ENCODE measurements at places on chromosomes 12 and 14.

GRCh38 chr14:85634205-85634604 is 104.3 kb downstream of the FLRT2 start:
- DNase-seq: peak; percentile 4

GRCh38 chr14:89720741-89721729 is 233.5 kb downstream of the EFCAB11 start:
- no peak for DNase-seq

- no peak for DNase-seq
Measured at GRCh38 chr14:66380143-66380542, 106.0 kb upstream of the CCDC196 start.

DNA sequence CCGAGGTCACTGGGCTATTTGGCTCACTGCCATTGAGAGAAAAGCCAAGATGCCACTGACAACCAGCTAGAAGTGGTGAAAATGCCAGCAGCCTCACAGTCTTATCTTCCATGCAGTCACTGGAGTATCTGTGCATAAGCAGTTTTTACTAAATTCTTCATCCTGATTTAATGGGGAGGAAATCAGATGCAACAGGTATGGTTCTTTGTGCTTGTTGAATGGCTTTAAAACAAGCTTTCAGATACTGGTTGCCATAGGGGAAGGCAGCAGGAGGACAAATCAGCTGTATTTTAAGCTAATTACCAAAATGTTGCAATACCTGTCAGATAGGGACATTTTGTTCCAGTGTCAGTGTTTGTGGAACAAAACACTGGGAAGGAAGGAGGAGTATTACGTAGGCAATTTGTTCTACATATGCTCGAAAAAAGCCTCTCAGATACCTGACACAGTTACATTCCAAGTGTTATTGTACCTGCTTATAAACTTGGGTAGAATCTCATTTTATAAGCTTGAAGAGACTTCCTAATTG is 54.1 kb upstream of the ARHGAP5 start:
- no peak for DNase-seq

DNA sequence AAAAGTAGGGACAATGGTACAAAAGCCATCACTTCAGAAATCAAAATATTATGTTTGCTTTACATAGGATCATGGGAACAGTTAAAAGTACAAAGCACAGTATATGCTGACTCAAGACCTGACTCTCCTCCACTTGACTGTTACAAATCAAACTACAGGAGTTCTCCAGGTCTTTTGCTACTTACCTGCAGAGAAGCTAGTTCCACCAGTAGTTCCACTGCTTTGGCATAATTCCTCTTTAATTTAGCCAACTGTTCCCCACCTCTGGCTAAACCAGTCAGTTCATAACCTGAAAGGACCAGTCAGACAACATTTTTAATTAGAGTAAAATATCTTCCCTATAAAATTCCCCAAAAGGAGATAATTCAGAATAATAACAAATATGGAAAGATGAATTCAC is 14.0 kb downstream of the ATP6V1D start:
- DNase-seq: no peak

DNA sequence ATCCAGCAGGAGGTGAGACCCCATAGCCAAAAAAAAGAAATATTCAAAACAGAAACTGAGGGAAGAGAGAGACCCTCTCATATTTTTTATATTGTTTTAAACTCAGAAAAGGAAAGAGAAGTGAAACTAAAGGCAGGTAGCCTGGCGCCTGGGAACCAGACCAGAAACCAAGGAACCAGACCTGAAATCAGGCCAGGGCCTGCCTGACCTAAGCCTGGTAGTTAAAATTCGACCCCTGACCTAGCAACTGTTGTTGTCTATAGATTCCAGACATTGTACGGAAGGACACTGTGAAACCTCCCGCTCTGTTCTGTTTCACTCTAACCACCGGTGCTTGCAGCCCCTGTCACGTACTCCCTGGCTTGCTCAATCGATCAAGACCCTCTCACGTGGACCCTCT is 38.5 kb upstream of the CD163 start:
- no peak for DNase-seq

- DNase-seq: no peak
Measured at GRCh38 chr14:102964152-102964730, 41.8 kb downstream of the AMN start.

DNA sequence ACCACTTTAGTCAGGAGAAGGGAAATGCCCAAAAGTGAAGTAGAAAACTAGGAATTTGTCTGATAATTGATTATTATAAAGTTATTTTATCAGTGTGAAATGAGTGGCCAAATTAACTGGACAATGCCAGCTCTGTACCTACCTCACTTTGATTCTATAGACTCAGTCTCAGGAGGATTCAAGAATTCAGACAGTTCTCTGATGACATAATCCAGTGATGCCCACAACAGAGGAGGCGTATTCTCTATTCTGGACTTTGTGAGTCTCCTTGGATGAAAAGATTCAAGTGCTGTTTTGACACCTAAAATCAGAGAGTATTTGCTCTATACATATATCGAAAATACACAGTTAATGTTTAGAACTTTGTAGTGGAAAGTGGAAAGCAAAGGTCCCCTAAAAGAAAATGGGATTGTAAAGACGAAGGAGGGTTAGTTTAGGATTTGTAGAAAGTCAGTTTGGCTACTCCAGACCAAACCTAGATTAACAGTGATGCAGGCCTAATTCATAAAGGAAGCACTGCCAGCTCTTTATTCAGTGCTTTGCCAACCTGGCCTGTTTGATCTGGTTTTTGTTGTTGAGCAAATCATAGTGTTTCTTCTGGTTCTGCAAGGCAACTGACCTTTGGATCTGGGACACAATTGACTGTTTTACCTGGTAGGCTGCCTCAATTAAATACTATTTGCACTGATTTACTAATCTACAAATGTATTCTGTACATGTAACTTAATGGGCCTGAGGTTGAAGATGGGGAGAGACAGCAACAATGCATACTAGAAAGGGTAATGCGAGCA is 67.4 kb downstream of the DAD1 start:
- no peak for DNase-seq

GRCh38 chr12:55707841-55708694 is at the start of gene ITGA7:
ITGA7 (minus strand) TSS chr12:55707904; CDS start chr12:55707682, 222 bp downstream.
- DNase-seq: peak; percentile 66

DNA sequence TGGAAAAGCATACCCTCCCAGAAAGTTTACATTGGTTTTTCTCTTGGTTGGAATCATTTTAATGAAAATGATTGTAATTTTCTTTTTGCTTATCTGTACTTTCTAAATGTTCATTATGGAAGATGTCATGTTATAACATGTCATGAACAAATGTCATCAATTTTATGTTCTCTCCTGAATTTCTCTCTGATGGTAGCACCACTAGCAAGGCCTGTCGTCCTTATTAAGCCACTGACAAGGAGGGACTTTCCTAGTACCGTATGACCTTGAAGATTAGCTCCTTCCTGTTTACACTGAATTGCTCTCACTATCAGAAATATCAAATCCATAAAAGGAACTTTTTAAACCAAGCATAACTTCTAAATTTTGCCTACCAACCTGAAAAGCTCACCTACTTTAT is 99.0 kb downstream of the ESR2 start:
- no peak for DNase-seq

All from AG08395 (cell line).